ENCODE measurements at places on chromosomes 13 and 19.

- no peak for DNase-seq
Measured at GRCh38 chr19:44315883-44316282, 11.1 kb upstream of the ZNF235 start.

GRCh38 chr13:101695870-101696516, 243.5 kb downstream of the ITGBL1 start:
- no peak for DNase-seq

DNA sequence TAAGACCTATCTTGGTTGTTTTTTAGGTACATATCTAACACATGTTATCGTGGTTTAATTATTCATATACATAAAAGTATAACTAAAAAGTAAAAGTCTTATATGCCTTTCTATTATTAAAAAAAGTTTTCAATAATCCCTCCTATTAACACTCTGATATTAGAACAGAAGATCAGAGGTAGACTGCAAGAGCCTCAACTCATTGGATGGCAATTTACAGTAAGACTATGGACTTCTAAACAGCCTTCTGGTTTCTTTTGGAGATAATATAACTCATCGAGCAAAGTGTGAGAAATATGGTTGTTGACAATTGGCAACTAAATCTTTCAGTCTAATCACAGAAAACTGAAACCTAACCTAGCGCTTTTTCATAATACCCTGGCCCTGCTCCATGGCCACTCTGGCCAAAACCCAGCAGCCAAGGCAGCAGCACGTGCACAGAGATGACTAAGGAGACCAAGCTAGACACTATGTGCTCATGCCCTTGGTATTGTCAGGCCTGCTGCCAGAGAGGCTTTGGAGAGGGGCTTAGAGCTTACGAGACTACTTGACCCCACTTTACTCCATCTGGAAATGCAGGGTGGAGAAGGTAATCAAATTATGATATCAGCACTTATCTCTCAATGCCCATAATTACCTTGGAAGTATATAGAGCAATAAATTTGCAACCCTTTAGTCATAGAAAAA, 40.6 kb upstream of the EEF1AKMT1 start:
- no peak for DNase-seq

DNA sequence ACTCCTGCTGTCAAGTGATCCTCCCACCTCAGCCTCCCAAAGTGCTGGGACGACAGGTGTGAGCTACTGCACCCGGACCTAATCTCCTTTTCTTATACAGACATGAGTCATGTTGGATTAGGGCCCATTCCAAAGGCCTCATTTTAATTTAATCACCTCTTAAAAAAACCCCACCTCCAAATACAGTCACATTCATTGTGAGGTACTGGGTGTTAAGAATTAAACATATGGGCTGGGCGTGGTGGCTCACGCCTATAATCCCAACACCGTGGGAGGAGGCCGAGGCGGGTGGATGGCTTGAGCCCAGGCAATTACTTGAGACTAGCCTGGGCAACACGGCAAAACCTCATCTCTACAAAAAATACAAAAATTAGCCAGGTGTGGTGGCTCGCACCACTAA, 46.6 kb downstream of the PIN1 start:
- no peak for DNase-seq

- DNase-seq = no peak
Measured at GRCh38 chr19:53102756-53103233, 427 bp downstream of the ZNF160 start.

DNA sequence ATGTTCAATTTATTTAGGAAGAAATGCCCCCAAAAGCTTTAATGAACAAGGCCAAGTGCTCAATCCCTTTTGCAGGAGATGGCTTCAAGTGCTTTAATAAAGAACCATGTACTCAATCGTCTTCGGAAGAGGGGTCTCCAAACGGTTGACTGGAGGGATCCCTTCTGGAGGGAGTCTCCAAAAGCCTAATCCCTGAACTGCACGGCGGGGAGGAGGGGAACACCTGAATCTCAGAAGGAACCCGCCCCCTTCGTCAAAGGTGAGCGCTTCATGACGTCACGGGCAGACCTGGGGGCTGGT, 505 bp downstream of the PAF1 start:
- DNase-seq = no peak

DNA sequence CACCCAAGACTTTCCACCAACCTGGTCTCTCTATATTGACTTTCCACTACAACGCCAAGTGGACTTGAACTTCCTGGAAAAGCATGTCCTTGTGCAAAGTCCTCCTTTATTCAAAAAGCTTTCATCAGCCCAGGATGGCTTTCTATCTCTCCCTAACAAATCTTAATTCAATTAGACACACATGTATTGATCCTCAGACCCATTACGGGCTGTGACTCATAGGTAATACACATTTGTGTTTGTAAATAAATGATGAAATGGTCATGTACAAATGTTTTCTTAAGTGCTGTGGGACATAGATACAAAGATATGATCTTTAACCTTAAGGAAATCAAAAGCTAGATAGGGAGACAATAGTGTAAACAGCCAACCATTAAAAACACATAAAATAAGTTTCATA, 1189.7 kb downstream of the EFNB2 start:
- DNase-seq = no peak

DNA sequence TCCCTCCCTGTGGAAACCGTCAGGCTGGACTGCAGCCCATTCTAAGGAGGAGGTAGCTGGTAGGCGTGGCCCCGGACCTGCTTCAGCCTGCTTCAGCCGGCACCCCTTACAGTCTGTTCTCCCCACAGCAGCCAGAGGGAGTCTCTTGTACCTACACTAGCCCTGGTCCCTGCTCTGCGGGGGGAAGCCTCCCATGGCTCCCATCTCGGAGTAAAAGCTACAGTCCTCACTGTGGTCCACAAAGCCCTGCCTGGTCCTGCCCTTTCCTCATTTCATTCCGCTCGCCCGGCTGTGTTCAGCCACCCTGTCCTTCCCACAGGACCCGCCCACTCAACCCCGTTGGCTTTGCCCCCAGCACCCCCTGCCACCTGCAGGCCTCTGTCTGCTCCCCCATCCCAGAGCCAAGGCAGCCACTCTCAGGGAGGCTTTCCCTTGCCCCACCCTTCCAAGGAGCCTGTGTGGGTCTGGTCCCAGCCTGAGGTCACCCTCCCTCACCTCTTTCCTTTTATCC, 1.3 kb downstream of the PGLYRP1 start:
- no peak for DNase-seq

DNA sequence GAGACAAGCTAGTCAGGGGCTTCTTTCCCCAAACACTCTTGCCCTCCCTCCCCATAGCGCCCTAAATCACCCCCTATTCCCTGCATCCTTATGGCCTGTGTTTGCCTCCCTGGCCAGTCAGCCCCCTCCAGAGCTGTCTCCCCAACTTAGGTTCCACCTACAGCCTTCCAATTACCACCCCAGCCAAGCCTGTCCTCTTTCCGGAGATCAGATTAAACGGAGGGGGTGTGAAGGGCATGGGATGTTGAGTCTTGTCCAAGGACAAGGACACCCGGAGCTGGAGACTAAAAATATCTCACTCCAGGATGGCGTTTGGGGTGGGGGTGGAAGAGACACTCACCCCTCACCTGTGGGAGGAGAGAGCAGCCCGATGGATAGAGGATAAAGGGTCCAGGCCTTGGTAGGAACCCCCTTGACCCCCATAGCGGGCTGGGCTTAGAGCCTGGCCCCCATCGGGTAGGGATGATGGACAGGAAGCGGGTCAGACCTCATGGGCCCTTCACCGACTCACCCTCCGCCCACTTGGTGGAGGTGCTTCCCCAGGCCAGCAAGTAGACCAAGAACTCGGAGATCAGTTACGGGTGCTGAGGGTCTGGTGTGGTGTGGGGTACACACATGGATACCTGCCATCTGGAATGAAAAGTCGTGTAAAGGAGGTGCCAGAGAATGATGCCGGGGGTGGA, 6.0 kb downstream of the ZNF865 start:
- DNase-seq = no peak

GRCh38 chr13:39306639-39307589, 268.7 kb downstream of the NHLRC3 start:
- no peak for DNase-seq

DNA sequence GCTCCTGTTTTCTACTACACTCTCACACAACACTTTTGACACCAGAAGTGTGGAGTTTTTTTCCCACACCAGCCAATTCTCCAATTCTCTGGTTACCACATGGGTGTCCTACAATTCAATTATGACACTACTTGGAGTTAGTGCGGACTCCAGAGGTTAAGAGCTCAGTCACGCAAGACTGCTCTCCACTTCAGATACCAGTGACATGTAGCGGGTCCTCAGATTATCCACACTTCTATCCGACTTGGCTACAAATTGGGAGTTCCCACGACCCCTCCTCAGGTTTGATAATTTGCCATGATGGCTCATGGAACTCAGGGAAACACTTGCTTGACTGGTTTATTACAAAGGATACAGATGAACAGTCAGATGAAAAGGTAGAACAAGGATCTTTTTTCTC, 32.9 kb downstream of the PAN3 start:
- DNase-seq = no peak

- DNase-seq = no peak
Measured at GRCh38 chr13:98938801-98939200, 39.1 kb downstream of the DOCK9 start.

GRCh38 chr19:5271145-5271544, 69.5 kb downstream of the PTPRS start:
- no peak for DNase-seq

DNA sequence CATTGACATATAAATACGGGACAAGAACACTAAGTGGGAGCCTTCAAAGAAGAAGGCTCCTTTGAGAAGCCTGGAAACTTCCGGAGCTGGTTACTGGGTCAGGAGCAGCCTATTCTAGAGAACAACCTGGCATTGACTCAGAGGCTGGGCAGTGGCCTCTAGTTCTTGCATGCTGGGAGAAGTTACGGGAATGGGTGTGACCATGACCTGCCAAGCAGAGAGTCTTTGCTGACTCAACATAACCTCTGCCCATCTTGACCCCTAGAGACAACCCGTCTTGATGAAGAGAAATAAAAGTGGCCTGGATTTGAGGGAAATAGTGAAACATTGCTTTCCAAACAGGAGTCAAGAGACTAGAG, 21.0 kb downstream of the STARD13 start:
- DNase-seq = no peak

DNA sequence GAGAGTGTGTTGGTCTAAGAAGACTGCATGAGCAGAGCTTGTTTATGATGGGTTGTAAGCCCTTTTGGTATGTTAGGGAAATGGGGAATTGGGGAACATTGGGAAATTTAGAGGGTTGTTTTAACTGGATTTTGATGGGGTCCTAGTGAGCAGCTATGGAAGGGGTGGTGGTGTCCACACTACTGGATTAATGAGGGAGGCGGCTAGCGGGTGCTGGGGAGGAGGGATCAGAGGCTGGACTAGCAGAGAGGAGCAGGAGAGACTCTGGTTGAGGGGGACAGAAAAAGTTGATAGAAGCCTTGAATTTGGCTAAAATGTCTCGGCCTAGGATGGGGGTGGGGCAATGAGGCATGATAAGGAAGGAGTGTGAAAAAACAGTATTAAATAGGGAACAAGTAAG, 1369.1 kb downstream of the UQCRFS1 start:
- DNase-seq = no peak

- no peak for DNase-seq
Measured at GRCh38 chr19:13623716-13624710, 117.7 kb upstream of the CACNA1A start.

GRCh38 chr13:60152904-60153303, 10.8 kb downstream of the DIAPH3 start:
- no peak for DNase-seq

DNA sequence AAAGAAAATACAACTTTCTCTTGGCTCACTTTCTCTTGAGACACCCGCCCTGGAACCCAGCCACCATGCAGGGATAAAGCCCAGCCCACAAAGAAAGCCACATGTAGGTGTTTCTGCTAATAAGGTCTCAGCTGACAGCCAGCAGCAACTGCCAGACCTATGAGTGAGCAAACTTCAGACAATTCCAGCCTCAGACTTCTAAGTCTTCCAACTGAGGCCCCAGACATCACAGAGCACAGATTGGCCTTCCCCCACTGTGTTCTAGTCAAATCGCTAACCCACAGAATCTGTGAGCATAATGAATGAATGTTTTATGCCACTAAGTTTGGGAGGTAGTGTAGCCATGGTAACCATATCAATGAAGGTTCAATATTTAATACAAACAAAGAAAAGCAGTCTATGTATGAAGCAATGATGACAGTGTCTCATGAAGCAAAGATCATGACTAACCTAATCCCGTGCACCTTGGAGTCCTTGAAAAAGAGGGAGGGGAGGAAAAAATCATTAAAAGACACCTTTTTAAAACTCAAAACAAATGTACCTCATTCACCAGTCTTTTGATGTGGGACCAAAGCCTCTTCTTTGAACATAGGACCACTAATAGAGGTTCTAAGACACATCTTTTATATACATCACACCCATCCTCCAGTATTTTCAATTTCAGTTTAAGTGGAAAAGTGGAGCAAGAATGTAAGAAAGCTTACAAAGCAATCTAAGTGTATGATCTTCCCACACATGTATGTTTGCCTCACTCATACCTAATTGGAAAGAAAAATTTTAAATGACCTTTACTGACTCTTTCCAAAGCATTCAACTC, 6.2 kb downstream of the MRPS31 start:
- DNase-seq = no peak

DNA sequence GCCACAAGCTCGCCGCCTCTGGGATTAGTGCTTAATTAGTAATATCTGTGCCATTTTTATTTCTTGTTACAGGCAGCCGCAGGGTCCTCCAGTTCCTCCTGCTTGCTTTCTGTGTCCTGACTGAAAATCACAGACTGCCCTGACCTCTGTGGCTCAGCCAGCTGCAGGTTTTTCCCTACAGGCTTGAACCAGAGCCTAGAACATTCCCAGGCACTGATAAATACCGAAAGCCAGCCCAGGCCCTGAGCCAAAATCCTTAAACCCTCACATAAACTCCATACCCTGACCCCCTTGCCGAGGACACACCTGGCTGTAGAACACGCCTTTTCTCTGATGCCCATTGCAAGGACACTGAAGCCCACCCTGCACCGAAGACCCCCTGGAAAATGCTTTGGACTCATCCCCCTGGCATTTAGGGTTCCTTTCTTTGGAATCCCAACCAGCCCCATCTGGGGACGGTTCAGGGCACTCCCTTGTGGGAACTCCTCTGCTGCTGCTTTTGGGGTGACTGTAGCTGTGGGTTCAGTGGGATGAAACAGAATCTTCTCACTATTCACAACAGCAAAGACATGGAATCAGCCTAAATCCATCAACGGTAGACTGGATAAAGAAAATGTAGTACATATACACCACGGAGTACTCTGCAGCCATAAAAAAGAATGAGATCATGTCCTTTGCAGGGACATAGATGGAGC, 15.5 kb downstream of the DPP9 start:
- no peak for DNase-seq

GRCh38 chr13:26967119-26968038, 204.2 kb downstream of the USP12 start:
- DNase-seq = no peak

- no peak for DNase-seq
Measured at GRCh38 chr13:110359840-110360301, 52.8 kb downstream of the COL4A2 start.

DNA sequence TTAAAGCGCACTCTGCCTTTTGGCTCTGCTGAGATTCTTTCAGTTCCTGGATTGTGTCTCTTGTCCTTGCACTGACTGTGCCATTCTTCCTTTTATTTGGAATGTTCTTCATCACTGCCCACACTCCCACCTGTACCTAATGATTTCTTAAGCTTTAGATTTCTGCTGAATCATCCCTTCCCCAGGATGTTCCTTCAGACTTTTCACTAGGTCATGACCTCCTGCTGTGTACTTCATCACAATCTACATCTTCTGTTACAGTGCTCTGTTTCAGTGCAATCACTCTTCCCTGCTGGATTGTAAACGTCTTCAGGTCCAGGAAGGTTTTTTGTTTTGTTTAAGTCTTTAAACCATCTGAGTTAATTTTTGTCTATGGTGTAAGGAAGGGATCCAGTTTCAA, 281.0 kb downstream of the ATP8A2 start:
- DNase-seq = no peak

All from HuH-7 (cell line).